ENCODE measurements at places on chromosomes 3 and 15.

DNA sequence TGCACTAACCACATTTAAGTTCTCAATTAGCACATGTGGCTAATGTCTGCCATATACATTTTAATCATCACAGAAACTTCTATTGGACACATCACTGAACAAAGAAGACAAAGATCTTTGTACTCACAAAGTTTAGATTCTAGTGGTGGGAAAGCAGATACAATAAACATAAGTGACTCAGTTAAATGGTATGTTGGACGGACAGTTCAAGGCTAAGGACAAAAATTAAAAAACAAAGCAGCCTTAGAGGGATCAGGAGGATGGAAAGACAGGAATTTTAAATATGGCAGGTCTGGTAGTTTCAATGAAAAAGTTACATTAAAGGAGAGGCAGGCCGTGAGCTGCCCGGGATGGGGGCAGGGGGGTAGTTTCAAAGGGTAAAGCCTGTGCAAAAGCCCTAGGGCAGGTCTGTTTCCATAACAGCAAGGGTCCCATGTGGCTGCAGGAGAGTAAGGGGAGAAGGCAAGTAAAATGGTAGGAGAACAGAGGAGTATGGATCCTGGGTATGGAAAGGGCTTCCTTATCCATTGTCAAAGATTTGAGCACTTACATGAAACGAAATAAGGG, 220.7 kb downstream of the FHIT start:
- no peak for DNase-seq

GRCh38 chr3:114903213-114903612, 243.9 kb downstream of the ZBTB20 start:
- no peak for DNase-seq

- no peak for DNase-seq
Measured at GRCh38 chr3:197041875-197042488, 12.4 kb upstream of the MELTF start.

DNA sequence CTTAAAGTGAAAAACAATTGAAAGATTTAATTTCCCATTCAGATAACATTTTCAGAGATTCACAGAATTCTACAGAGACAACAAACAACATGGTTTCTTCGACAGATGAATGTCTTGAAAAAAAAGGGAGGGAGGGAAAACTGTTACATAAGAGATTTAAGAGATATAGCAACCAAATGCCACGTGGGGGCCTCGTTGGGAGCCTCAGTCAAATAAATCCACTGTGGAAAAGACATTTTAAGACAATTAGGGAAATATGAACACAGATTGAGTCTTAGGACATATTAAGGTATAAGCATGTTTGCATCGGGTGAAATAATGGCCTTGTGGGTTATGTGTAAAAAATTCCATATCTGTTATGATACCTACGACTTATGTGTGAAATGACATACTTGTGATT, 5.0 kb upstream of the PRRT3 start:
- DNase-seq = no peak

- no peak for DNase-seq
Measured at GRCh38 chr15:92661956-92662355, 6.4 kb upstream of the FAM174B start.

DNA sequence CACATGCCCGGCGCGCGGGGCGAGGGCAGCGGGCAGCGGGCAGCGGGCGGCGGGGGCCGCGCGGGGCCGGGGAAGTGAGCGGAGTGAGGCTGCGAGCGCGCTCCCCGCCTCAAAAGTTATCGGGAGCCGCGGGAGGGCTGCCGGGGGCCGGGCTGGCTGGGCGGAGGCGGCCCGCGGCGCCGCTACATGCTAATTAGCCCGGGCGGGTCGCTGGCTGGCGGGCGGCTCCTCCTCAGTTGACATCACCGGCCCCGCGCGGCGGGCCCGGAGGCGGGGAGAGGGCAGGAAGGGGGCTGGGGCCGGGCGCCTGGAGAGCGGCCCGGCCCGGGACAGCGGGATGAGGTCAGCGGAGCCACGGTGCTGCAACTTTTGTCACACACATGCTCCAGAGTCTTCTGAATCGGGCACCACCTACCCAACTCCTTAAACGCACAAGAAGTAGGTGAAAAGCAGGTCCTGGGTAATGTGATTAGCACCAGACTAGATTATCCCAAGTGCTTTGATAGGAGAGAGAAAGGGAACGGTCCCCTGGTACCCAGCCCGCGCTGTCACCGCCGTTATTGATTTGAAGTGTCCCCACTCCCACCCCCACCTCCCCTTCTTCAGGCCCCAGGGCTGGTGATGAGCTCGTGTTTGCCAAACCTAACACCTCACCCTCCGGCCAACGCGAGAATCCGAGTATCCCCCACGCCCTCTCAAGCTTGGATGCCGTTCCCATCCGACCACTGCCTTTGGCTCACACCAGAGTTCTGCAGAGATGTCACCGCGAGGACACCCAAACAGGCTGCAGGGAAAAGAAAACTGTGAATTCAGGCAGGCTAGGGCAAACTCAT, at the start of gene HEG1:
Gene HEG1 (minus strand): TSS at position 85 of the 833 bp plus-strand sequence. CDS start 107 bp downstream, outside the sequence.
- peak; percentile 94 for DNase-seq

GRCh38 chr3:131394400-131394799, 12.8 kb downstream of the NUDT16 start:
- no peak for DNase-seq

- DNase-seq = no peak
Measured at GRCh38 chr3:126034481-126035361, 49.2 kb downstream of the SLC41A3 start.

GRCh38 chr15:28125673-28126651, 26.8 kb upstream of the OCA2 start:
- DNase-seq = peak; percentile 77

DNA sequence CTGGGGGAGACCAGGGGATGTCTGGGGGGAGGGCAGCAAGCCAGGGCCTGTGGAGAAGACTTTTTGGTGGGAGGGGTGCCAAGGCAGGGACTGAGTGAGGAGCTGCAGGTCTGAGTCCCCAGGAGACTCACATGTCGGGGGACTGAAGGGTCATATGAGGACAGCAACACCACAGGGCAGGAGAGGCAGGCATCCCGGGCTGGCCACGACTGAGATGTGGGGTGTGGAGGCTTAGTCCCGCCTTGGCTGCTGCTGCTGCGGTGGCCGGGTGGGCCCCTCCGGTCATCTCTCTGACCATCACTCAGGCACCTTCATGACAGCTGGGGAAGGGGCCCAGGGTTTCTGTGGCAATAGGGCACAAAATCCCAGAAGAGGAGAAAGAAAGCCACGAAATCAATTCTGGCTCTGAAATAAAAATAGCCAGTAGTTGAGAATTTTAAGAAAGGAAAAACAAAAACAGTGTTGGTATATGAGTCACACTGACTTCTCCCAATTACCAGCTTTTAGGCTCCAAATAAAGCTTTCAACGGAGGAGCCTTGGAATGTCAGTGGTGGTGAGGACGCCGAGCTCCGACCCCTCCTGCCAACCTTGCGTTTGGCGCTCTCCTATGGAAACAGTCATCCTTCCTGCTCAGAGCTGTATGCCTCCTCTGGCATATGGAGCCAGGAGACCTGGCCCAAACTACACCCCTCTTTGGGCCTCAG, 52.9 kb upstream of the ITGA11 start:
- no peak for DNase-seq

GRCh38 chr3:193342551-193342950, 36.0 kb downstream of the ATP13A5 start:
- no peak for DNase-seq
